ENCODE measurements at places on chromosomes 3 and 15. TPM values are rescaled to one million over a fixed set of nuclear protein-coding genes. Genes with fewer than 3 reads are reported as not detected.

DNA sequence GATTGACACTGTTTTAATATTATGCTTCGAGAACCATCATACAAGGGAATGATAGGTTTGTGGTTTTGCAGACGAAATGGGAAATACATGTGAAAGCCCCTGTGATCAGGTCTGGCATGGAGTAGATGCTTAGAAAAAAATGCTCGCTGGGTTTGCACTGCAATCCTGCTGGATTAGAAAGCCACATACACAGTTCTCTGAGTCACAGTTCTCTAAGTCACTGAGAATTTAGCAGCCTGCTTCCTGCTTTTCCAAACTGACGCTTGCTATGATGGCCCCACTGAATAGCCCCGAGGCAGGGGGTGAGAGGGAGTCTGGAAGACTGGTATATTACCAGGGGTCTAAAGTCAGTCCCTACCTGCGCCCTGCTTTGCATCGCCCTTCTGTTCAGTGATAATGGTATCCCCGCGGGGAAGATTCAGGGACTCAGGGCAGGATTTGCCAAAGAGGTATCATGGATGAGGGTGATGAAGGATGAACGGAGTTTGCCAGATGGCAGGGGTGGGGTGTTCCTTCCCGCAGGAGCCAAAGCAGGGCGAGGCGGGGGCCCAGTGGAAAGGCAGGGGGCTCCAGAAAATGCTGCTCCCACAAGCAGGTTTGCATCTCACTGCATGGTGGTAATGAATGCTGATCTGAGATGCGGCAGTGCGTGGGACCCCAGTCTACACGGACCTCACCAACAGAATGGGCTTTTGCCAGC lies 82.3 kb downstream of the IQSEC1 start:
- DNase-seq, result peak; percentile 21

DNA sequence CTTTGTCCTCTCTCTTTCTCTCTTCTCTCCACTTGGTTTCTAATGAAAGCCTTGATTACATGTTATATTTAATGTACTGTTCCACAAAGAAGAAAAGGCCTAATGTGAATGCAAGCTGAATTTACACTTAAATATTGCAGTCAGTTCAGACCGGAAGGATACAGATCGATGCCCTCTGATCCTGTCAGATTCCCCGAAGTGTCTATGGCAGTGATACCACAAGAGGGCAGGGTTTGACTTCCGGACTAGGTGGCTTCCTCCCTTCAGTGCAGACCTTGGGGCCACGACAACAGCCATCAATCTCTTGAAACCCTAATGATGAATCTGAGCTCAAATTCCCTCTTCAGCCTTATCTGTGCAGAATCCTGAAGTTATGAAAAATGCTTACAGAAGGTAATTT lies 29.5 kb downstream of the AGTR1 start:
- DNase-seq, result peak; percentile 30

Gene SLC2A2
- total RNA-seq, result not detected

DNA sequence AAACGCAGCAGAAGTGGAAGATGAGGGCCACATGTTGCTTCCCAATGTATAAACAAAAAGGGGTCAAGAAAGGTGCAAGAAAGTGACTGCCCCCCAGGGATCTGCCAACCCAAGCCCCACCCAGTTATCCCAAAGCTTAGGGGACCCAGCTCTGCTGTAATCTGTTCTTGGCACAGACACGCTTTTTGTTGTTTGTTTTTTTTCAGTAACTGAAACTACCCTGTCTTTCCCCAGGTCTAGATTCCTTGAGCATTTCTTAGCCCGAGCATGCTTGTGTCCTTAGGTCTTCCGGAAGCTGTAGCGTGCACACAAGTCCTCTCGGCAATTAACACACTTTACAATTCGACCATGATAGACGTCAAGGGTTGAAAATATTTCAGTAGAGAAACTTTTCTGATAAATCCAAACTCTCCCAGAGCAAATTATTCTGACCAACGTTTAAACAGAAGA lies 8.5 kb upstream of the PPARG start:
- no peak for DNase-seq

GRCh38 chr3:105343991-105344390 lies 22.7 kb upstream of the ALCAM start:
- no peak for DNase-seq

Gene HYAL1
- 1.2 TPM for total RNA-seq

Gene AHSG
- not detected for total RNA-seq
